ENCODE measurements at places on chromosomes 5 and 9.
A peak's percentile ranks its signal among the peaks of the same experiment; 100 is the strongest.

DNA sequence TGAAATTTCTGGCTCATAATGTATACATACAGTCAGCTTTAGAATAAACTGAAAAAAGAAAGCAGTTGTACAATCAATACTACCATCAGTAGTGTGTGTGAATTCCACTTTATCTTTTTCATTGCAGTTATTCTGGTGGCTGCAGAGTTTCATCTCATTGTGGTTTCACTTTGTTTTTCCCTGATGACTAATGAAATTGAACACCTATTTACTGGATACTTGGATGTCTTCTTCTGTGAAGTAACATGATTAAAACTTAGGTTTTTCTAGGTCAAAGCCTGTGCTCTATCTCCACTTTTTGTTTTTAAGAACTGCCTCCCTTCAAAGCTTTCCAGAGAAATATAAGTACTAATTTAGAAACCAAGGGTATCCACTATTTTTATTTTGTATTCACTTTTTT lies 174.3 kb downstream of the TRPM3 start:
- DNase-seq: no peak

DNA sequence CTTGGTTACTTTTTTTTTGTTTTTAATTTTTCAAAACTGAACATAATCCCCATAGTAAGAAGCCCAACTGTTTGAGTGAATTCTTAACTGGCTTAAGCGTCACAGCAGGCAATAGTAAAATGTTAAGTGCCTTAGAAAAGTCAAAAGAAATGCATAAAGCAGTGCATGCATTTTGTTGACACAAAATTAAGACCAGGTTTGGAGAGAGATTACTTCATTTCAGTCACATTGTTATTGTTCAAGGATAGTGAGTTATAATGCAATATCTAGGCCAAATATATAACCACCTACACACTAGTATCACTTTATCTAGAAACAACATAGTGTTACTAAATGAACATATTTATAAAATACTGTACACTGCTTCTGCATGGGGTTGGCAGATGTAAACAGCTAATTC lies 116.9 kb upstream of the KLF9 start:
- no peak for DNase-seq

GRCh38 chr5:14487897-14488570 lies 93.6 kb upstream of the OTULINL start:
- DNase-seq: no peak

- peak; percentile 77 for DNase-seq
Measured at GRCh38 chr9:72280913-72281500, 84.0 kb downstream of the ZFAND5 start.

- DNase-seq: no peak
Measured at GRCh38 chr5:106171132-106171531, 1499.6 kb downstream of the EFNA5 start.

DNA sequence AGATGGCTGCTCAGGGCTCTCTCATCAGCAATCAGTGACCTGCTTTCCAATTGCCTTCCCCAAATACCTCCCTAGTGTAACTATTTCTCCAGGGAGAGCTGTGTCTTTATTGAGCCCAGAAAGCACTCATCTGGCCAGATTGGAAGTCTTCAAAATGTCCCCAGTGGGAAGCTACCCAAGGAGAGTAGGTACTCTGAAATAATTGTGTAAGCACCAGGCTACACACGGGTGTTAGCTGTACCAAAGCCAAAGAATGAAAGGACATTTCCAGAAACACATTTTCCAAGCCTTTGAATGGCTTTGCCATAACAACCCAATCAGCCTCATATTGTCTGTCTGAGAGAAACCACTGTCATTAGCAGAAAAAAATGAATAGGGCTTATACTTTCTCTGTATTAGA lies 318.8 kb downstream of the FAM170A start:
- DNase-seq: no peak

DNA sequence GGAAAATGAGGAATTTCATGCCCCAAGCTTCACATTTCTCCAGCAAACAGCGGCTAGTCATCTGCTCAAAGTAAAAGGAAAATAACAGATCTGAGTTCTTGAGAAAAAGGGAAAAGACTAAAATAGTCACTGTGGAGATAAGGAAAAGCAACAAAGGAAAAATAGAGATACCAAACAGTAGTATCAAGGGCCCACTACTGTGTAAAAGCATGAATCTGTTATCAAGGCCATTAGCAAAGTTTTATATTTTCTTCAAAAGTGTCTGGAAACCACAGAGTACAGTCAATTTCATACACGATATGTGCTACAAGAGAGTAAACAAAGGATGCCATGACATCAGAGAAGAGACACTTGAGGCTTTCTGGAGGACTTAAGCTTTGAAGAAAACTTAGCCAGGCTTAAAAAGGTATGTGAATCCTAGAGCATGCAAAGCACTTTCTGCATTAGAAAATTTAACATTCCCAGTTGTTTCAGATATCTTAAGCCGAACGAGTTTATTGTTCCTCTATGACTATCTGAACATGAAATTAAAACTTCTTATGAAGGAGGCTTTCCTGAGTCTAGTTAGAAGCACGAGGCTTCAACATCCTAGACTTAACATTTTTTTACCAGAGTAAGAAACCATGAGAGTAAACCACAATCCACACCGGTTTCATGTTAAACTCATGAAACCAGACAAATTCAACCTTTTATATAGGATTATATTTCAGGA lies 1.2 kb downstream of the TTC33 start:
- DNase-seq: no peak

- no peak for DNase-seq
Measured at GRCh38 chr5:167678481-167678880, 613.0 kb upstream of the WWC1 start.

DNA sequence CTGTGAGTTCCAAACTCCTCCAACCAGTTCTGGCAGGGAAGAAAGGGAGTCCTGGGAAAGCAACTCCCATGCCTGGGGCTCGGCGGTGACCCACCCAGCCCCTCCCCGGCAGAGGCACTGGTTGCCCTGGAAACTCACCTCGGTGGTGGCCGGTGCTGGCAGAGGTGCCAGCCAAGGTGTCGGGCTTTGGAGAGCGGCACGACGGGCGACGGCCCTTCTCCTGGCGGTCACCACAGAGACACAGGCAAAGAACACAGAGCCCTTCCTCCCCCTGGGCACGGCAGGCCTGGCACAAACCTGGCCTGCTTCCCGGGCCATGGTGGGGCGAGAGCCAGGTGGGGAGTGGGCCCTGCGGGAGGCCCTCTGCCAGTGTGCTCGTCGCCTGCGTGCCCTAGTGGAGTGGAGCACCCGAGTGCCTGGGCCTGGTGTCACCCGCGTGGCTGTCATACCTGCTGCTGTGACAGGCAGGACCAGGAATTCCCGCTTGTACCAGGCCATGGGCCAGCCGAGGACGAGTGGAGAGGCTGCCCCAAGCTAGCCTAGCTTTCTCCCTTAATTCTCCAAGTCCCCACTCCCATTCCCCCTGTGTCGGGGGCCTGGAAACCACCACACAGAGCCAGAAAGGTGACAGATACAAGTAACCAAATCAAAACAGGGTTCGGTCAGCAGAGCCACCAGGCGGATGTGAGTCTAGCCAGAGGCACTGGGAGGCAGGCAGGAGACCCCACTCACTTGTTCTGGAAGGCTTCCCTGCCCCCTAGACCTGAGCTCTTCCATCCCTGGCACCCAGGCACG lies 8.2 kb upstream of the RALGDS start:
- DNase-seq: no peak

DNA sequence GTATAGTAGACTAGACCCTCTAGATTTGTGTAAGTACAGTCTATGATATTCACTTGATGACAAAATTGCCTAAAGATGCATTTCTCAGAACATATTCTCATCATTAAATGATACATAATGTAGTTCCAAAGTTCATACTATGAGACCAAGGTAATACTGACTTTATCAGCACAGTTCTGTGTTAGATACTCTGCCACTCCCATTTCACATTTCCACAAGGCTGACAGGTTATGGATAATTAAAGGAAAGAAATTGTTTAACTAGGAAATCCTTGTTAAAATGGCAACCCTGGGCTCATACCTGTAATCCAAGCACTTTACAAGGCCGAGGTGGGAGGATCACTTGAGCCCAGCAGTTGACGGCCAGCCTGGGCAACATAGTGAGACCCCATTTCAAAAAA lies 33.6 kb downstream of the TYRP1 start:
- DNase-seq: no peak

DNA sequence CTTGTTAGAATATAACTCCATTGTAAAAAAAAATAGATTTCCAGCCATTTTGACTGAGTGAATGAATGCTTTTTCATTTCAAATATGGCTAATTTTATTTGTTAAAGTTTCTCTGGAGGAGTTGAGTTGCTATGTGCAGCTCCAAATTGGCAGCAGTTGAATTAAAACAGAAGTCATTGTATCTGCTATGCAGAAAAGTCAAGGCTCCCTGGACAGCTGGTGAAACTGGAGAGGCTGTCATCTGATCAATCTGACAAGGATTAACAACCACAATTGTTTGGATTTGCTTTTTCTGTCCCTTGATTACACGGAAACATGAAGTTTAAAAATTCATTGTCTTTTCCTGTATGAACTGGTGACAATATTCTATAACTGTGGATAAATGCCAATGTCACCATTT lies 713.9 kb downstream of the EFNA5 start:
- DNase-seq: no peak

DNA sequence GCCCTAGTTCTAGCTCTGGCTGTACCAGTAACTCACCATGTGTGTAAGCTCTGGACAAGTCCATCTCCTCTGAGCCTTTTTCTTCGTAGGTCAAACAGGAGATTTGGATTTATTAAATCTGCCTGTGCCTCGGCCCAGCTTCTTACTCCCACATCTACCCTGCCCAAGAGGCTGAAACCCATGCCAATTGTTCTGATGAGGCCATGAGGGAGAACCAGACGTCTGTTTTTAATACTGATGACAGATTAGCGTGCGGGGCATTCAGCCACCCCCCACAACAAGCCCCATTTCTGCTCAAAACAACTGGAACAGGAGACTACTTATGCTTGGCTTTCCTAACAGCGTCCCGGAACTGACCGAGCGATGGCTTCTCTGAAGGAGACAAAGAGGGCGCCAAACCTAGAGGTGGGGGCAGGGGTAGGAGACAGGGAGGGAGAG lies 81.2 kb upstream of the TRIM32 start:
- no peak for DNase-seq

DNA sequence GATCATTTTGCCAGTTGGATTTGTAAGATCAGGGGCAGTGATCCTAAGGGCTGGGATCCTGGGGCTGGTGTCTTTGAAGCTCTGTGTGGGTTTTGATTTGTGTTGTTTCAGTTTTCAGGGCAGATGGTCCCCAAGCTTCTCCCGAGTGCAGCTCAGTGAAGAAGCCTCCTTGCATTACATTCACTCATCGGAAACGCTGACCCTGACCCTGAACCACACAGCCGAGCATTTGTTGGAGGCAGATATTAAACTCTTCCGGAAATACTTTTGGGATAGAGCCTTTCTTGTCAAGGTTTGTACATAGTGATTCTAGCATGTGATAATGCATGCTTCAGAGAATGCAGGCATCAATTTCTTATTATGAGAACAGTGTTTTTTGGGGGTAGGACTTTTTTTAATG lies 150.4 kb downstream of the ARHGEF28 start:
- DNase-seq: no peak

DNA sequence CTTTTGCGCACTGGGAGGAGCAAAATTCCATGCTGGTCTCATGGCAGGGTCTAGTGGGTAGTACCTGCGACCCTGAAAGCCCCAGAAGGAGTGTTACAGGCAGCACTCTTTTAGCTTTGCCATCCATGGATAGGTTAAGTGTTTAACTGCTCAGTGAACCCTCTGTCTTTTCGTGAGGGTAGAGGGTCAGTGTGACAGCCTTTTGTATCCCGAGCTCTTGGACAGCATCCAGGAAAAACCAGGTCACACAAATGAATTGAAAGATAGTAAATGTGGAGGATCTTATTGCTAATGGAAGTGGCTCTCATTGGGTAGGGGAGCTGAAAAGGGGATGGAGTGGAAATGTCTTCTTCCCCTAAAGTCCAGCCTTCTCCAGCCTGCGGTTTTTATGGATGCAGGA lies 57.8 kb upstream of the CCDC112 start:
- no peak for DNase-seq

DNA sequence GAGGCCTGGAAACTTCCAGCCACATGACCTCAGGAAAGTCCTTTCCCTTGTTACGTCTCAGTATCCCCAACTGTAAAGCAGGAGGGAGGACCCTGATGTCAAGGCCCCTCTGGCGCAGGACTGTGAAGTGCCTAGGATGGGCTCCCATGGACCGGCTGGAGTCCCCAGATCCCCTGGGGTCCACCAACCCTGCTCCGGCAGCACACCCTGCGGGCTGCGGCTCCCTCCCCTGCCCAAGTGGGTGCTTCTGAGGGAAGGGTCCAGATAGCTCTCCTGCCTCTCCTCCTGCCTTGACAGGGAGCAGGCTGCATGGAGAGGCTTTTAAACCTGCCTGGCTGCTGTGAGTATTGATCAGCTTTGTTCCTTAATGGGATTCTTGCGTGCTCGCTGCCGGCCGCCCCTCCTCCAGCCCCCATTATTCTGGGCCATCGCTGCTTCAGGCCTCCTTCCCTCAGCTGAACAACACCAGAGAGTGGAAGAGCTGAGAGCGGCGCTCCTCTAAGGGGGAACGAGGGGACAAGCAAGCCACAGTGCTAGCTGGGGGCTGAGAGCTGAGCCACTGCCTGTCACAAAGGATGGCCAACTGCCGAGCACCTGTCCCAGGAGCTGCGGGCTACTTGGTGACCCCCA lies 25.6 kb upstream of the NTNG2 start:
- DNase-seq: no peak

- DNase-seq: no peak
Measured at GRCh38 chr9:726005-726404, 115.5 kb upstream of the DMRT1 start.

DNA sequence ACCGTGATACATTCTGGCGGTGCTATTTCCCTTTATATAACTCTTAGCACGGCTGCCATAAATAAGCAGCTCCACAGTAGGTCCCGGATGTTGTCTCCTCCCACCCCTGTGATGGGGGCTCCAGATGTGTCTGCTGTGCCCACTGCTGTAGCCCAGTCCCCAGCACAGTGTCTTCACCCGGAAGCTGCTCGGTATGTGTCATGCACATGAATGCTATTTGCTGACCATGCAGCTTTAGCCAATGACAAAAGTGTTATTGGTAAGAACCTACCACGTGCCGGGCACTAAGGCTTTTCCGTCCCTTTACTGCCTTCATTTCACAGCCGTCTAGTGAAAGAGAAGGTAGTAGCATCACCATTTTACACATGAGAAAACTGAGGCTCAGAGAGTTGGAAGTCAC lies 20.2 kb downstream of the HRH2 start:
- DNase-seq: no peak

DNA sequence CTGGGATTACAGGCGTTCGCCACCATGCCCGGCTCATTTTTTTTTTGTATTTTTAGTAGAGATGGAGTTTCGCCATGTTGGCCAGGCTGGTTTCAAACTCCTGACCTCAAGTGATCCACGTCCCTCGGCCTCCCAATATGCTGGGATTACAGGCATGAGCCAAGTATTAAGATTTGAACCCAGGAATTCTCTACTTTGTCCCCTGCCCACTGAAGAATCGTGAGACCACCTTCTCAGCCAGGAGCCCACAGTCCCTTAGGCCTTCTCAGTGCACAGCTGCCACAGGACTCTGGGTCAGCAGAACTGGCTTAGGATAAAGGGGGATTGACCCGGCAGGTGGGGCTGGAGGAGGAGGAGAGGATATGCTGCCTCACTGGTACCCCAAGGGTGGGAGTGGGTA lies 13.4 kb downstream of the OLFML2A start:
- DNase-seq: no peak

Data from suppressor macrophage treated with lipopolysaccharide for 4 hours (primary cell).